BJ (cell line): ENCODE measurements at places on chromosomes 16 and 17.

- no peak for DNase-seq
Measured at GRCh38 chr16:74083541-74083940, 213.1 kb upstream of the PSMD7 start.

DNA sequence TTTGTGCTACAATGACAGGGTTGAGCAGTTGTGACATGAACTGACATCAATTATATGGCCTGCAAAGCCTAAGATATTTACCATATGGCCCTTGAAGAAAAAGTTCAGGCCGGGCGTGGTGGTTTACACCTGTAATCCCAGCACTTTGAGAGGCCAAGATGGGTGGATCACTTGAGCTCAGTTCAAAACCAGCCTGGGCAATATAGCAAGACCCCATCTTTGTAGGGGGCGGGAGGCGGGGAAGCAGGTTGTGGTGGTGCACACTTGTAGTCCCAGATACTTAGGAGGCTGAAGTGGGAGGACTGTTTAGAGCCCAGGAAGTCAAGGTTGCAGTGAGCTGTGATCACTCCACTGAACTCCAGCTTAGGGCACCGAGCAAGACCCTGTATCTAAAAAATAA, 48.3 kb downstream of the STH start:
- no peak for DNase-seq

GRCh38 chr16:56583351-56584168, 5.8 kb upstream of the MT3 start:
- DNase-seq: no peak

DNA sequence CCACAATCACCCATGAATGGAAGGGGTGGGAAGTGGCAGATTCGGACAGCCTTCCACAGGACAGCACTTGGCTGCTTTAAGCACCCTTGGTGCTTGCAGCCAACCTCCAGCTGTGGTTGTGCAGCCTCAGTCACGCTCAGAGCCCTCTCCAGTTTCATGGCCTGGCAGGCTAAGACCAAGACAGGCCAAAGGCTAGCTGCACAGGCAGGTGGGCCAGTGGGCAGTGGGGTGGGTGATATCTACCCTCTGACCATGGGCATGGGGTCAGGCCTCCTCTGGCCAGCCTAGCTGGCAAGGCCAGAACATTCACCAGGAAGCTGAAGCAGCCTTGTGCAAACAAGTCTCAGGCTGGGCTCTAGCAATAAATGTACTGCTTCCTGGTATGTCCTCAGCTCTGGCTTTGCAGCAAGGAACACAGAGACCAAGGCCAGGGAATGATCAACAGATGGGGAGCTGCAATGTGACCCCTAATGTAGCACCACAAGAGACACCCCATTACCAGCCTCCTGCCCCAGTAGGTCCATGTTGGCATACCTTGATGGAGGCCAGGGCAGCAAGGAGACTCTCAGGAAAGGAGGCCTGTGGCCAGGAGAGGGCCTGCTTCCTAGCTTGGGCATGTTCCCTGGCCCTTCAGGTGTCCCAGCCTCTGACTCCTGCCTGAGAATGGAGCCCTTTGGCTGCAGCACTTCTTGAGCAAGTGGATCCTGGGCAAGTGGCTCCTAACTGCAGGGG, 20.9 kb downstream of the HSD11B2 start:
- DNase-seq: no peak

GRCh38 chr17:50808413-50808812, 27.0 kb upstream of the WFIKKN2 start:
- DNase-seq: no peak

DNA sequence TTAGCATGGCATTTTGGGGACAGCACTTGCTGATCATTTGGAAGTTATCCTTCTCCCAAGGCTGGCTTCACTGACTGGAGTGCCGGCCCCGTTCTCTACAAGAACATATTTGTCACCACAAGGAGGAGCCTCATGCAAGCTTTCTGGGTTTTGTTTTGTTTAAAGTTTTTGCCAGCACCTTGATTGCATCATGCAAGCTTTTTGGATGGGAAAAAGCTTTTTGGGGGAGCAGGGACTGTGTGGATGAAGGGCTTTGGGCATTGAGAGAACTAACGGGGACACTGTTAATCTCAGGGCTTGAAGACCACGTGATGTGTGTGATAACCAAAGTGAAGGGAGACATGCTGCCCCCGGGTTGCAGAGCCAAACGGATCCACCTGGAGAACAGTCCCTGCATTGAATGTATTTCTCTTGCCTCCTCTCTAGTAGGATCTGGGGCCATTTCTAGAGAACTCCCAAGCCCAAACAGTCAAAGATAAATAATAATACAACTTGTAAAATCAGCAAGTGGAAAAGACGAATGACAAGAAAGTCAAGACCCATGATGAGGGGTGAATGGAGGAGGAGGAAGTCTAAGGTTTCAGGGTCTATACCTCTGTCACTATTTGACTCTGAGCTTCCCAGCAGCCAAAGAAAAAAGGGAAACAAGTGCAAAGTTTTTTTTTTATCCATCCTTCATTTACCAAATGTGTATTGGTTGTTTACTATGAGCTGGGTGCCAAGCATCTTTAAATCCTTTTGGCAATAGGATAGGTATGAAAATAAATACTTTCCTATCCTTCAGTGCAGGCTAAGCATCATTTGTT, 17.2 kb downstream of the TMEM114 start:
- DNase-seq: no peak

DNA sequence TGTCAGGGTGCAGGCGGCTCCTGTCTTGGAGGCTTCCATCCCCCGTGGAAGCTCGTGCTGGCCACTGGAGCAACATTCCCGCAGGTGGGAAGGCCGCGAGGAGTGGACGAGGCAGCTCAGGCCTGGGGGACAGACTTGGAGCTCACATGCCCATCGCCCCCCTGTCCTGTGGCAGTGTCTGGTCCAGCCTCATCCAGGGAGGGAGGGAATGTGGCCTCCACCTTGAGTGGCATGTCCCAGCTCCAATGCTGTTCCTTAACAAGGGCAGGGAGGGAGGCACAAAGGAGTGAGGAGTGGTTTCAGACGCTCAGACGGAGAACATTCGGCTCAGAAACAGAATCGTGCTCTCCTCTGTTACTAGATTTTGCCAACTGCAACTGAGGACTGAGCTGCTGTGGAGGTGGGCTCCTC, 159.4 kb upstream of the CHMP6 start:
- DNase-seq: no peak

DNA sequence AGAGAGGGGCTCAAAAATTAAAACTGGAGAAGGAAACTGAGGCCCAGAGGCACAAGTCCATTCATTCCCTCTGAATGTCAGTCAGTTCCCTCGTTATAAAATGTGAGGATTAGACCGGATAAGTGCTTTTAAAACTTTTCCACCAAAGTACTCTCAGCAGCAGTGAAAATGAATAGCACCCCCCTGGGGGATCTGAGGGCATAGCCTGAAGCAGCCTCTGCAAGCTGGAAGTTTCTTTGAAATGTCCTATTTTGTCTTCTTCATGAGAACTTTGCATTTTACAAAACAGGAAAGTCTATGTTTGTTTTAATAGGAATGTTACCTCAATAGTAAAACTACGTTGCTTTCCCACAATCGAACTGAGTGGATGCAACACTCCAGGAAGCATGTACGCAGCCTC, 273.0 kb downstream of the CEP112 start:
- DNase-seq: no peak

DNA sequence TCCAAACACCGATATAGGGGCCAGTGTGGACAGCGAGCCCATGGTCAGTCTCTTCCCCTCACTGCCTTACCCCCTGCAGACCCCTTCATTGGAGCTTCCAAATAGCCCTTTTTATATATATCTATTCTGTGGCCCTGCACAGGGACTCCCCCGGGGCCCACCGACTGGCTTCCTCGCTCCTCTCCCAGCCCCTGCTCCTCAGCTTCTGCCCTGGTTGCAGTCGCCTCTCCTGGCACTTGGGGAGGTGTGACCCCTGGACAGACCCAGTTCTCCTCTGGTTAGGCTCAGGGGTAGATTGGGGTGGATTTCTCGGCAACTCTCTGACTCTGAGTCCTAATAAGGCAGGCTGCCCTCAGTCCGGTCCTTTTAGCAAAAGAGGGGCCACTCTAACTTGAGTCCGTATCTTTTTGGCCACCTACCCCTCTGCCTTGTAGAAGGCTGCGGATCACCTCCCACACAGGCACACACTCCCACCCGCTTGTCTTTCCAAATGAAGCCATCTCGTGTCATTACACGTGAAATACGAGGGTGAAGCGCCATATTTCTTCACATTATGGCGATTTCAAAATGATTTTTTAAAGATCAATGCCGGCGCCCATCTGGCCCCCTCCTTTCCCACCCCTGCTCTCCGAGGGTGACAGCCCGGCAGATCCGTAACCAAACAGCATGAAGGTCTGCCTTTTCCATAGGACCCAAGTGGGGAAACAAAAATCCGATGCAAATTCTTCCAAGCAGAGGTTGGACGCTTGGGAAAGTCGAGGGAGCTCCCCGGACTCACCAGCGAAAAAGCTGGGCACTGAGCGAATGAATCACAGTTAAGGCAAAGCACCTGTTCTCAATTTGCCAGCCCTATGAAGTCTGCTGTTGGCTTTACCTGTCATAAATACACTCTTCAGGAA, 1.7 kb upstream of the HOXB9 start:
- DNase-seq: no peak

- DNase-seq: no peak
Measured at GRCh38 chr16:57093666-57094564, 1.5 kb downstream of the CPNE2 start.
